ENCODE measurements at places on chromosomes 11 and 22. TPM values are rescaled to one million over a fixed set of nuclear protein-coding genes. Genes with fewer than 3 reads are reported as not detected.

Gene OSBP
- 64.5 TPM for total RNA-seq

Gene OR56B1
- total RNA-seq = not detected

Gene OR5B21
- total RNA-seq = not detected

DNA sequence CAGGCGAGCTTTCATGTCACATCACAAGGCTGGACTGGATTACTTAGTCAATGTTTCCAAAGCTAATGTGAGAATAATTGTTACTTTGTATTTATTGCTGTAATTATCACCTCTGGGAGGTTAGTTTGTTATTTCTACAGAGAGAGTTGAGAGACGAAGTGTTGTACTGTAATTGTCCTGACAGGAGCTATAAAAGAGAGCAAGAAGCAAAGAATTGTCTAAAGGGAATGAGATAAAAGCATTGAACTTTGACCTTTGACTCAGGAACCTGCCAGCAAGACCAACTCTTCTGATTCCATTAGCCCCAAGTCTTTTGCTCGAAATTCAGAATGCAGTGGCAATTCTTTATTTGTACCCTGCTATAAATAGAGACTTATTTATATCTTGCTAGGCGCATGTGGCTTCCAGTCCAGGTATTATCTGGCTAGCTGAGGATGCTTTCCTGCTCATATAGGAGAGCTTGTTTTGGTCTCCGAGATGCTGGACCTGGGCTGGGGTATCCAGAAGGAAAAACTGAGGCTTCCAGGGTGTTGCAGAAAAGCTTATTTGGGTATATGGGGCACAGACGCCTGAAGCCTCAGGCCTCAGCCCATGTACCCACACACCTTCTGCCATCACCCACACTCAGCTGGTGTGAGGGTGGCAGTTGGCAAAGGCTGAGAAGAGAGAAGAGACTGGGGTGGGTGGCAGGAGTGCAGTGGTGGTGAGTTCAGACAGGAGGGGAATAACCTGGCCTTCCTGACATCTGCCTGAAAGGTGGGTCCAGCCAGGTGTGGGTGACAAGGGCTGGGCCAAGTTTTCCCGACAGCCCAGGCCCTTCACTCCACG lies 40.7 kb downstream of the SYT13 start:
- H3K27ac ChIP-seq = no peak overlapping the region
- H3K4me3 ChIP-seq = no peak overlapping the region
- H3K36me3 ChIP-seq = no peaks in the 10 kb centered on the region
- H3K4me1 ChIP-seq = peaks cover 7% of the 10 kb centered on the region

- H3K27ac ChIP-seq = no peak overlapping the region
- no peaks in the 10 kb centered on the region for H3K4me1 ChIP-seq
- H3K27me3 ChIP-seq = no peaks in the 10 kb centered on the region
- no peaks in the 10 kb centered on the region for H3K36me3 ChIP-seq
- no peak overlapping the region for H3K4me3 ChIP-seq
Measured at GRCh38 chr22:48938741-48939140, 888.9 kb downstream of the BRD1 start.

- no peaks in the 10 kb centered on the region for H3K36me3 ChIP-seq
- H3K4me3 ChIP-seq = no peak overlapping the region
- no peaks in the 10 kb centered on the region for H3K4me1 ChIP-seq
- DNase-seq = no peak
- H3K27ac ChIP-seq = no peak overlapping the region
- no peaks in the 10 kb centered on the region for H3K27me3 ChIP-seq
Measured at GRCh38 chr11:8346157-8346755, 82.6 kb upstream of the LMO1 start.

Gene APOL3
- 0.35 TPM for total RNA-seq

DNA sequence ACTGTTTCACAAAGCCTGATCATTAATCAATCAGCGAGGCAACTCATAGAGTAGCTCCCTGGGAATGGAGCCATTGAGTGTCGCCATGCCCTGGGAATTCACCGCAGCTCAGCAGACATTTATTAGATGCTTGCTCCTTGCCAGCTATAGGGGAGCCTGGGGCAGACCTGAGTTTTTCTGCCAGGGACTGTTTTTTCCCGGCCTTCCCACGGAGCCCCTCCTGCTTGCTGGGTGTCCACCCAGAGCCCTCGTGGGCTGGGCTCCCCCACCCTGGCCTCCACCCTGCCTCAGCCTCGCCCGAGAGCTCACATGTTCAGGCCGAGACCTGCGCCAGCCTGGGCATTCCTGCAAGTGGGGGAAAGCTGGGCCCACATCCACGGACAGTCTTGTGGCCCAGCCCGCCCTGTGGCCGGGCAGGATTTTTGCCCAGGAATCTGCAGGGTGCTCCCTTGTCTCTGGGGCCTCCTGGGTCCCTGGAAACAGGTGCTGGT lies 64.9 kb downstream of the SMIM38 start:
- H3K27me3 ChIP-seq = no peaks in the 10 kb centered on the region
- no peak overlapping the region for H3K4me3 ChIP-seq
- H3K36me3 ChIP-seq = no peaks in the 10 kb centered on the region
- H3K4me1 ChIP-seq = no peaks in the 10 kb centered on the region
- no peak for DNase-seq

GRCh38 chr11:69531071-69531716 lies 49.7 kb downstream of the LINC01488 start:
- H3K27ac ChIP-seq = peak overlapping the region; percentile 10
- DNase-seq = no peak
- H3K4me1 ChIP-seq = no peaks in the 10 kb centered on the region

GRCh38 chr11:86064220-86064803 lies 4.6 kb downstream of the PICALM start:
- DNase-seq = no peak
- H3K27me3 ChIP-seq = no peaks in the 10 kb centered on the region
- no peaks in the 10 kb centered on the region for H3K36me3 ChIP-seq
- peaks cover 34% of the 10 kb centered on the region for H3K4me1 ChIP-seq

DNA sequence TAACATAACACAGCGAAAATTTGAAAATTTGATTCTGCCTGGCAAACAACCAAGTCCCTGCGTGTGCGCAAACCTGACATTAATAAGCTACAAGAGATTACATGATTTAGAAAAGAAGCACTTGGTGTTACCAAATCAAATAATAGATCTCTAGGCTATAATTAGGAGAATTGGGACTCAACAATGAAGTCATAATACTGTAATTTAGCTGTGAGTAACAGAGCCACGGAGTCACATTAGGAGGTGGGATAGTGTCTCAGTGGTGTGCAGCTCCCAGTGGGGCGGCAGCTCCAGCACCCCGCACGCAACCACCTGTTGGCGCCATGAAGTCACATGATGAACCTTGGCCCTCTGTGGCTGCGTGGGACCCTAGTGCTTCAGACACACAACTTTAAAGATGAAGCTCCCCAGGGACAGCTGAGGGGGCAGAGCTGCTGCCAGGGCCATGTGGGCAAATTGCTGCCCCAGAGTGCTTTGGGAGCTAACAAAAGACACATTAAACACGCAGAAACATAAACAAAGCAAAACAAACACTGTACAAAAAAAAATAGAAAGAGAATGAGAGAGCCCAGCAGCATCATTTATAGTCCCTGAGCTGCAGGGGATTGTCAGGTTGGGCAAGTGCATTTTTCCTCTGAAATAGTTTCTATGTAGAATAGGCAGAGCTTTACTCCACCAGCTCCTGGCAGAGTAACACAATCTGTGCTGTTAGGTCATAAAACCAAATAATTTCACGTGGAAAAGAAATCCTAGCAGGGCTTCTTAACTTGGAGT lies 605.6 kb downstream of the SOX6 start:
- no peaks in the 10 kb centered on the region for H3K36me3 ChIP-seq
- H3K4me3 ChIP-seq = no peak overlapping the region
- no peaks in the 10 kb centered on the region for H3K4me1 ChIP-seq
- no peaks in the 10 kb centered on the region for H3K27me3 ChIP-seq

Gene OR52E8
- total RNA-seq = not detected

DNA sequence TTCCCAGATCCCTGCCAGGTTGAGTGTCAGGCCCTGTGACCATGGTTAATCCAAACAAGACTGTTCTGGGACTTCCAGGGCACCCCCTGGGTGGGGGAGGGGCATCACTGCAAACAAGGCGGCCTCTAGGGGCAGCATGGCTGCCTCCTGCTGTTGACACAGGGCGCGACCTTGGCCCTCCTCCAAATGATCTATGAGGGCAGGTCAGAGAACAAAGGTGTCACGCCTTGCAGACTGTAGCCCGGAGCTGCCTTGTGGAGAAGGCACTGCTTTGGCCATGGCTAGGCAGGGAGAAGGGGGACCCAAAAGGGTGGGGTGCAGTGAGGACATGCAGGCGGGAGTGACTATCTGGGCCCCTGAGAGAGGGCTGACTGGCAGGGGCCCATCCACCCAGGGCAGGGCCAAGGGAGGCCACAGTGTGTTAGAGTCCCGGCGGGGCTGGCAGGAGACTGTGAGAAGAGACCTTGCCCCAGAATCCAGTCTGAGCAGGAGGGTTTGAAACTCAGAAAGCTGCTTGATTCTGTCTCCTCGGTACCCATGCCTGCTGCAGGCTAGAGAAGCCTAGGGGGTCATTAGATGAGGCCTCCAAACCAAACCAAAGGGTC lies 35.6 kb downstream of the KCNC1 start:
- no peak overlapping the region for H3K4me3 ChIP-seq
- H3K27ac ChIP-seq = no peak overlapping the region
- H3K27me3 ChIP-seq = no peaks in the 10 kb centered on the region
- DNase-seq = peak; percentile 46

Gene GAL3ST1
- total RNA-seq = 8.9 TPM

- H3K4me3 ChIP-seq = no peak overlapping the region
- H3K4me1 ChIP-seq = no peaks in the 10 kb centered on the region
- DNase-seq = no peak
- no peak overlapping the region for H3K27ac ChIP-seq
- H3K36me3 ChIP-seq = no peaks in the 10 kb centered on the region
Measured at GRCh38 chr11:22581354-22582150, 44.1 kb downstream of the FANCF start.

- H3K4me3 ChIP-seq = no peak overlapping the region
- H3K27ac ChIP-seq = no peak overlapping the region
- no peak for DNase-seq
- H3K4me1 ChIP-seq = no peaks in the 10 kb centered on the region
Measured at GRCh38 chr22:44214187-44214586, 33.5 kb downstream of the PARVG start.

DNA sequence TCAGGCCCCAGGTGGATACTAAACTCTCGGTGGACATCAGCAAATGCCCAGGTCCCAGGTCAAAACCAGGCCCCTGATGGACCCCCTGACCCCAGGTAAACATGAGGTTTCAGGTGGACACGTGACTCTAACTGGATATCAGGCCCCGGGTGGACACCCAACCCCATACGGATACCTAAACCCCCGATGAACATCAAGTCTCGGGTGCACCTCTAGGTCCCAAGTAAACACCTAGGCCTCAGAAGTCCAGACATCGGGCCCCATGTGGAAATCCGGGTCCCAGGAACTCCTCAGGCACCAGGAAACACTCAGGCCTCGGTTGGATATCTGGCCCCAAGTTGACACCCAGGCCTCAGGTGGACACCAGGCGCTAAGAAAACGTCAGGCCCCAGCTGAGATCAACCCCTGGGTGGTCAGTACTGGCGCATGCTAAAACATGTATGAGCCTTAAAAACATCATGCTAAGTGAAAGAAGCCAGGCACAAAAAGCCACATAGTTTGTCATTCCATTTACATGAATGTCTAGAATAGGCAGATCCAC lies 54.4 kb upstream of the SEPTIN5 start:
- H3K4me1 ChIP-seq = no peaks in the 10 kb centered on the region
- no peak overlapping the region for H3K27ac ChIP-seq
- H3K36me3 ChIP-seq = no peaks in the 10 kb centered on the region
- no peak overlapping the region for H3K4me3 ChIP-seq

DNA sequence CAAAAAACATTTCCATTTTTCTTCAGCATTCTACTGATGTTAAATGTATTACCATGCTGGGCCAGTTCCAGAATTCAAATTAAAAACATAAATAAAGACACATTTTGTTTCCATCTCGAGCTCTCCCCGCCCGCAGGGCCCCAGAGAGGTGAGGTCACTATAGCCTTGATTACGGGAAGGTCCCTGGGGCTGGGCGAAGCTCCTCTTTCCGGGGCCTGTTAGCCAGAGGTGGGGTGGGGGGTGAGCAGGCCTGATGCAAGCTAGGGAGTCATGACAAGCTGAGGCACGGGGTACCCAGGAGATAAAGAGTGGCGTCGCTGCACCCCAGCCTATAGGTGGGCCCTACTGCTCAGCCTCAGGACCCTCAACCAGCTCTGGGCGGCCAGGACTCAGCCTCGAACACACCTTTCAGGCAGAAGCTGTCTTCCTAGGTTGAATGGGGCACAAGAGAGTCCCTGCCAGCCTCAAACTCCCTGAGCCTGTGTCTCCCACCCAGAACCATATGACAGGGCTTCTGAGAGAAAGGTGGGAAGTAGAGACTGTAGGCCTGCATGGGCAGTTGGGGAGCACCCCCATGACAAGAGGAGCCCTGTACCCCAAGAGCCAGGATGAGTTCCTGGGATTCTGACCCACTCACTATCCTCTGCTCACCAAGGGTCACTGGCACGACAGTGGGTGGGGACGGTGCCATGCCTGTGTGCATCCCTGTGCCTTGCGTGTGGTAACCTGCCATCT lies 34.8 kb downstream of the KCNQ1OT1 start:
- no peak overlapping the region for H3K4me3 ChIP-seq
- H3K36me3 ChIP-seq = peaks cover 16% of the 10 kb centered on the region
- H3K27me3 ChIP-seq = no peaks in the 10 kb centered on the region
- no peaks in the 10 kb centered on the region for H3K4me1 ChIP-seq
- no peak for DNase-seq
